Fibroblast of the aortic adventitia (primary cell): ENCODE measurements at places on chromosomes 1 and 21. TPM values are rescaled to one million over a fixed set of nuclear protein-coding genes. Genes with fewer than 3 reads are reported as not detected.

The TDRKH gene
- 1.6 and 2.1 TPM in 2 replicates for total RNA-seq

The FLG2 gene
- total RNA-seq: not detected in 2 replicates

The MYCL gene
- total RNA-seq: 0.41 and 0.81 TPM in 2 replicates

The TPRG1L gene
- total RNA-seq: 14.6 and 44.4 TPM in 2 replicates

The SMPDL3B gene
- 0.09 TPM in 1 of 2 replicates, not detected in the other for total RNA-seq

The FAAH gene
- total RNA-seq: 0.18 and 0.65 TPM in 2 replicates

The CD53 gene
- total RNA-seq: not detected in 2 replicates

The TP73 gene
- total RNA-seq: 0.18 TPM in 1 of 2 replicates, not detected in the other

The OR2T11 gene
- total RNA-seq: not detected in 2 replicates

The PBX1 gene
- total RNA-seq: 66.1 and 95.6 TPM in 2 replicates

The PPFIA4 gene
- 1.3 and 10.0 TPM in 2 replicates for total RNA-seq

The OR2L5 gene
- total RNA-seq: under 0.01 TPM in 1 of 2 replicates, not detected in the other

The IL12RB2 gene
- not detected in 2 replicates for total RNA-seq

The B3GALNT2 gene
- total RNA-seq: 43.0 and 69.4 TPM in 2 replicates

The DMRTA2 gene
- total RNA-seq: 0.18 TPM in 1 of 2 replicates, not detected in the other

The RGS8 gene
- 0.16 TPM in 1 of 2 replicates, not detected in the other for total RNA-seq

The S1PR1 gene
- total RNA-seq: 2.8 and 5.5 TPM in 2 replicates

The CEP170 gene
- 120 and 207 TPM in 2 replicates for total RNA-seq
